Uterus (tissue), 4 donors: ENCODE measurements at places on chromosomes 3 and 15. TPM values are rescaled to one million over a fixed set of nuclear protein-coding genes. Genes with fewer than 3 reads are reported as not detected.
A peak's percentile ranks its signal among the peaks of the same experiment; 100 is the strongest.

GRCh38 chr3:5195605-5196004 lies 8.1 kb downstream of the EDEM1 start:
- no peaks in the 10 kb centered on the region for H3K36me3 ChIP-seq
- no peak for DNase-seq
- H3K27me3 ChIP-seq = no peaks in the 10 kb centered on the region
- peak overlapping the region; percentile 67 for H3K27ac ChIP-seq
- H3K4me1 ChIP-seq = no peaks in the 10 kb centered on the region

NOX5 gene
- total RNA-seq = not detected

- peaks cover 5% of the 10 kb centered on the region for H3K4me1 ChIP-seq
- no peak for DNase-seq
- peak overlapping the region; percentile 18 for H3K27ac ChIP-seq
- peak overlapping the region; percentile 55 for H3K4me3 ChIP-seq
Observed at GRCh38 chr15:43511012-43511885, 6.2 kb upstream of the MAP1A start.

DNA sequence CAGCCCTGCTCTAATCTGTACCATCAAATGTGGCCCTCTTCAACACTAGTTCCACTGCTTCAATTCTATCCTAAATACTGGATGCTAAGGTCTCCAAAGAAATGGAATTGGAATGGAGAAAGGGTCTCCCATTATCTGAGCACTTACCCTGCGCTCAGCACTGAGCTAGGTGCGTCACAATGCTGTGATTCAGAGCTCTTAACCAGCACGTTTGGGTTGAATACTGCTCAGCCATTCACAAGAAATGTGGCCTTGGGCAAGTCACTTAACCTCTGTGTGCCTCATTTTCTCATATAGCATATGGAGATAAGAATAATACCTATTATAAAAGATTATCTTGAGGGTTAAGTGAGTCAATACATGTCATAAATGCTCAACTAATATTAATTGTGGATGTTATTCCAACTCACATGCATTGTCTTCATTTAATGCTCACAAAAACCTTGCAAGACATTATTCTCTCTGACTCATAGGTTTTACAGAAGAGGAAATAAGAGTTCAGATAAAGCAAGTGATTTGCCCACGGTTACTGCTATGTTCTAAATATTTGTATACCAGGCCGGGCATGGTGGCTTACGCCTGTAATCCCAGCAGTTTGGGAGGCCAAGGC lies 27.4 kb upstream of the SRGAP3 start:
- no peaks in the 10 kb centered on the region for H3K27me3 ChIP-seq
- H3K4me3 ChIP-seq = no peak overlapping the region
- DNase-seq = no peak
- H3K4me1 ChIP-seq = no peaks in the 10 kb centered on the region
- no peak overlapping the region for H3K27ac ChIP-seq

PP2D1 gene
- total RNA-seq = not detected

- no peak overlapping the region for H3K4me3 ChIP-seq
- H3K27ac ChIP-seq = no peak overlapping the region
- no peaks in the 10 kb centered on the region for H3K27me3 ChIP-seq
- no peak for DNase-seq
- no peaks in the 10 kb centered on the region for H3K4me1 ChIP-seq
Observed at GRCh38 chr3:16739541-16740105, 134.4 kb upstream of the DAZL start.

DNA sequence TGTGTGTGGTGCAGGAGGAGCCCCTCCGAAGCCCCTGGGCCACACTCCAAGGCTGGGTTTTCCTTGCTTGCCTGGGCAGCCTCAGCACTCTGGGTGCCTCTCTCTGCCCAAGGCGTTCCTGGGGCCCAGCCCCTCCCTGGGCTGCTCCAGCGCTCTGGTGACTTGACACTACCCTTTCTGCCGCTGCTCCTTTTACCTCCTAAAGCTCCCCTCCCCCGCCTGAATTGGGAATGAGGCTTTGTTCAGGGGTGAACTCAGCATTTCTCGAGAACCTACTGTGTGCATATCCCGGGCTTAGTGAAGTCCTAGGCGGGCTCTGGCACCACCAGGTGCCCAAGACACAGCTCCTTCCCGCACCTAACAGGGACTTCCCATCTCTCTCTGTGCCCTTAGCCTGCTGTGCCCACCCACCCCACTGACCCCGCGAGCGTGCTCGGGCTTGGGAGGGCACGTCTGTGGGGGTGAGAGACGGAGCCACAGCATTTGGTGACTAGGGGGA lies 1.2 kb upstream of the BAHD1 start:
- H3K4me3 ChIP-seq = peak overlapping the region; percentile 56
- no peak overlapping the region for H3K27ac ChIP-seq
- no peaks in the 10 kb centered on the region for H3K27me3 ChIP-seq
- DNase-seq = no peak
- H3K36me3 ChIP-seq = no peaks in the 10 kb centered on the region

GRCh38 chr3:188229177-188229576 lies 75.2 kb downstream of the LPP start:
- no peaks in the 10 kb centered on the region for H3K27me3 ChIP-seq
- H3K36me3 ChIP-seq = no peaks in the 10 kb centered on the region

- no peaks in the 10 kb centered on the region for H3K36me3 ChIP-seq
- H3K27me3 ChIP-seq = no peaks in the 10 kb centered on the region
- H3K27ac ChIP-seq = no peak overlapping the region
- no peaks in the 10 kb centered on the region for H3K4me1 ChIP-seq
- no peak for DNase-seq
- H3K4me3 ChIP-seq = no peak overlapping the region
Observed at GRCh38 chr3:47056705-47057104, 77.2 kb downstream of the NBEAL2 start.

GRCh38 chr15:90596943-90597342 lies 67.2 kb downstream of the CRTC3 start:
- H3K4me3 ChIP-seq = no peak overlapping the region
- no peak for DNase-seq
- H3K4me1 ChIP-seq = peaks cover 5% of the 10 kb centered on the region
- no peaks in the 10 kb centered on the region for H3K27me3 ChIP-seq
- H3K36me3 ChIP-seq = no peaks in the 10 kb centered on the region

GRCh38 chr3:179606534-179607085 lies 2.0 kb downstream of the NDUFB5 start:
- DNase-seq = no peak
- no peaks in the 10 kb centered on the region for H3K36me3 ChIP-seq
- no peaks in the 10 kb centered on the region for H3K27me3 ChIP-seq
- H3K4me3 ChIP-seq = no peak overlapping the region
- H3K4me1 ChIP-seq = no peaks in the 10 kb centered on the region

RASL12 gene
- total RNA-seq = 68.0 TPM

DNA sequence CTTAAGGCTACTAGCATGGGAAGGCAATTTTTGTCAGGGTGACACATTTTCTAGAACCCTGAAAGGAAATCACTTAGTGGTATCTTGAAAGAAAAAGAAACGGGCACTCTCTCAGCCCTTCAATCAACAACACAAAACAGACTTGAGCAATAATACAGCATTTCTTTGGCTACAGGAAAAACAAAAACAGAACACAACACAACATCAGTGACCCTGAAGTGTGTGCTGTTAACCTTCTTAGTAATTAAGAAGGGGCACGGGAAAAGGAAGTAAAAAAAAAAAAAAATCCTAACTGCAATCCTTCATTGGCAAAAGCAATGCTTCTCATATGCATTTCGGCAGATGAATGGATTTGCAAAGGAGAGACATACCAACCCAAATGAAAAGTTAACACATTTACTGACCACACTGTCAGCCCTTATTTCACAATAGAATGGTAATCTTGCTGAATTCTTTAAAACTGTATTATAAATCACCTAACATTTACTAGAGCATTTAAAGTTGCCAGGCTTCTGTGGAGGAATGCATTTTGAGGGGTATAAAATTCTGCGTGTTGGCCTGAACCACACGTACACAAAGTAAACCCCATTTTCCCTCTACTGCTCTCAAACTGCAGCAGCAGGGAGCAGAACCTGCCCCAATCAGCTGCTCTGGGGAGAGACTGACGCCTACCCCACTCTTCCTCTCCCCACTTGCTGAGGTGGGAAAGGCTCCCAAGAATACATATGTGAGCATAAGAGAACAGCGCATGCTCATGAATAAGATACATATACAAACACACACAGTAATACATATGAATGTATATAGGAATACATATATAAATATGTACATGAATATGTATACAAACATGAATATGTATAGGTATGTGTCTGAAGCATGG lies 198.5 kb downstream of the FOXP1 start:
- DNase-seq = no peak
- no peaks in the 10 kb centered on the region for H3K36me3 ChIP-seq
- H3K27ac ChIP-seq = no peak overlapping the region
- no peak overlapping the region for H3K4me3 ChIP-seq
- no peaks in the 10 kb centered on the region for H3K27me3 ChIP-seq

MGA gene
- total RNA-seq = 134 TPM

GRCh38 chr3:55554634-55555425 lies 67.7 kb upstream of the WNT5A start:
- H3K4me3 ChIP-seq = no peak overlapping the region
- no peaks in the 10 kb centered on the region for H3K36me3 ChIP-seq
- no peak overlapping the region for H3K27ac ChIP-seq

DNA sequence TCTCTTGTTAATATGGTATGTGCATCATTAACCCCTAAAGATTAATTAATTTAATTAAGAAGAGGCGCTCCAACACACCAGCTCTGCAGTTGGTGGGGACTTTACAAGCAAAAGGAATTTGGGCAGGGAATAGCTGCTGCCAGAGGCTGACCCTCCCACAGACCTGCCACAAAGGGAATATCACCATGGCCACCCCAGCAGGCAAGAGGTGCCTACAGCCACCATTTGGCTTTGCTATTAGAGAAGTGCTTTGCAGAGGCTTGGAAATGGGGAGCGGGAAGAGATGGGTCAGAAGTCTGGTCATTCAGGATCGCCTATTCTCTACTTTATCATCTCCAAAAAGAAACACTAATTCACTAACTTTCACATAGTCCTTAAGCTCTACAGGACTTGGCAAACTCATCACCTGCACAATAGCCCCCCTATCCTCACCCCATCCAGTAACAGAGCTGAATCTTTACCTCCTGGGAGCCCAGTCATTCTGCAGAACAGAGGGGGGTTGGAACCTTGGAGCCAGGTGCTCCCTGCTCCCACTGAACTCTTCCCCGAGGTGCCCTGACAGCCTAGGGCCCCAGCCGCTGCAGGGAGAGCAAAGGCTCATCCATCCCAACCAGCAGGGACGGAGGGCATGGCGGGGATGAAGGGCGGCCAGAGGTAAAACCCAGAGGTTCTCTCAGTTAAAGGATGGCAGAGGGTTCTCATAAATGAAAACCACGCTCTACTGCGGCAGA lies 29.7 kb downstream of the LRIG1 start:
- peaks cover 5% of the 10 kb centered on the region for H3K4me1 ChIP-seq
- no peak overlapping the region for H3K4me3 ChIP-seq

CRABP1 gene
- not detected for total RNA-seq

DNA sequence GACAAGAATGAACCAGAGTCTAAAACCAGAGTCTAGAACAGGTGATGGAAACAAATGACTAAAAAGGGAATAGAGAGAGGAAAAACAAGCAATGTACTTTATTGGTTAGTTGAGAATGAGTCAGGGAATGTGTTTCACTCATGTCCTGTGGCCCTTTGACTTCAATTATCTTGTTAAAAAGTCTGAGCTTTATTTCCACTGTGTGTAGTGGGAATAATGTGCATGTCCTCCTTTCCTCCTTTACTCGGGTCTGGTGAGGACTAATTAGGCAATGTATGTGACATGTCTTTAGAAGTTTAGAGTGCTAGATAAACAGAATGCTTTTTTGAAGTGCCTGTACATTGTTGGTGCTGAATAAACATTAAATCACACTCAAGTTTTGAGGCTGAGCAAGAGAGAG lies 21.3 kb downstream of the LSAMP start:
- H3K27me3 ChIP-seq = no peaks in the 10 kb centered on the region
- H3K36me3 ChIP-seq = no peaks in the 10 kb centered on the region
- H3K4me3 ChIP-seq = no peak overlapping the region
- H3K27ac ChIP-seq = no peak overlapping the region
- no peaks in the 10 kb centered on the region for H3K4me1 ChIP-seq
- DNase-seq = no peak

DNA sequence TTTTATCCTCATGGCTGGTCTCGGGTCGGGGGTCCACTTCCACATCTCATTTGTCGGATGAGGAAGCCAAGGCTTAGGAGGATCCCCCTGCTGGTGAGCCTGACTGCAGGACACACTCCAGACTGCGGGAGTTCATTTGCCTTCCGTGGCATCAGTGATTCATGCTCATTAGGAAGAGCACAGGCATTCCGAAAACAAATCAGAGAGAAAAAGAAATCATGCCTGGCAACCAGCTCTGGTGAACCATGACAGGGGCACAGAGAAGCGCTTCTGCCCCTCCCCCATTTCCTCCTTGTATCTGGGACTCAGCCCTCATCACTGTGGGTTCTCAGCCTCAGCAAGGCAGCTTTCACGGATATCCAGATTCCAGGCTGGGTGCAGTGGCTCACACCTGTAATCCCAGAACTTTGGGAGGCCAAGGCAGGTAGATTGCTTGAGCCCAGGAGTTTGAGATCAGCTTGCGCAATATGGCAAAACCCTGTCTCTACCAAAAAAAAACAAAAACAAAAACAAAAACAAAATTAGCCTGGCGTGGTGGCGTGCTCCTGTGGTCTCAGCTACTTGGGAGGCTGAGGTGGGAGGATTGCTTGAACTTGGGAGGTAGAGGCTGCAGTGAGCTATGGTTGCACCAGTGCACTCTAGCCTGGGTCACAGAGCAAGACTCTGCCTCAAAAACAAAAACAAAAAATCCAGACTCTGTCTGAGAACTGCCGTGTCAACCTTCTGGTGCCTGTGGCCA lies 28.4 kb downstream of the IRAK2 start:
- peak; percentile 38 for DNase-seq
- H3K4me3 ChIP-seq = no peak overlapping the region
- H3K36me3 ChIP-seq = no peaks in the 10 kb centered on the region

GRCh38 chr3:75332794-75333193 lies 331.3 kb upstream of the FRG2C start:
- H3K4me1 ChIP-seq = no peaks in the 10 kb centered on the region
- H3K27me3 ChIP-seq = no peaks in the 10 kb centered on the region
- H3K4me3 ChIP-seq = no peak overlapping the region

TYRO3 gene
- 34.8 TPM for total RNA-seq

- H3K4me3 ChIP-seq = no peak overlapping the region
- H3K36me3 ChIP-seq = no peaks in the 10 kb centered on the region
- no peak overlapping the region for H3K27ac ChIP-seq
Observed at GRCh38 chr15:68285259-68285980, 7.9 kb downstream of the FEM1B start.
